Lung (tissue), 17 donors: ENCODE measurements at places on chromosomes 12 and 14. TPM values are rescaled to one million over a fixed set of nuclear protein-coding genes. Genes with fewer than 3 reads are reported as not detected.

- DNase-seq = no peak
Observed at GRCh38 chr14:102185360-102185759, 45.7 kb downstream of the WDR20 start.

- DNase-seq = no peak
Observed at GRCh38 chr12:47912556-47912955, 7.8 kb upstream of the VDR start.

- DNase-seq = no peak
Observed at GRCh38 chr12:113831476-113831875, 134.6 kb downstream of the RBM19 start.

DNA sequence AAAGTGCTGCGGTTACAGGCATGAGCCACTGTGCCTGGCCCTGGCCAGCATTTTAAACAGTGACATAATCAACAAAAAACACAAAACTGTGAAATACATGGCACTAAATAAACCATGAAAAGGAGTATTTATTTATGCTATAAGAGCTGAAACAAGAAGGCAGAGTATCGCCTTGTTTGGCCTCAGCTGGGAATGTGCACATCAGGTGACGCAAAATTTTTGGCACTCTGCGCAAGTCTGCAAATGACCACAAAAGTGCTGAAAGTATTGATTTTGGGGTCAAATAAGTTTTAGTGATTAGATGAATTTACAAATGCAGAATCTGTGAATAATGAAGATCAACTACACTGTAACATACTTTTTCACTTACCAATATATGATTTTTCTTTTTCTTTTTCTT, 36.6 kb upstream of the NFKBIA start:
- no peak for DNase-seq

DNA sequence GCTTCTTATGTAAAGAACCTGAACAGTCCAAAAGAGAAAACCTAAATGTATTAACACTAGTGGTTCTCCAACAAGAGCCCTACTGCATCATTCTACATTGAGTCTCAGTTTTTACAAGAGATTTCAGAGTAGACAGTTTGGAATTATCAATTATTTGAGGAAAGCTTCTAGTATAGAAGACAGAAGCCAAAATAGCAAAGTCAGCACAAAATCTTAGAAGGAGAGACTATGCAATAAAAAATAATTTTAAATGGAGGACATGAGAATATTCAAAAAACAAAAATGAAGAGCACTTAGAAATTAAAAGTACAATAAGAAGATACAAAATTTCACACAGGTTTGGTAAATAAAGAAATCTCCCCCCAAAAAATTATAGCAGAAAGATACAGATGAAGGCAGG, 406.3 kb upstream of the USP15 start:
- DNase-seq = no peak

GRCh38 chr14:72924337-72924736, 1.9 kb upstream of the DCAF4 start:
- peak; percentile 66 for DNase-seq

DNA sequence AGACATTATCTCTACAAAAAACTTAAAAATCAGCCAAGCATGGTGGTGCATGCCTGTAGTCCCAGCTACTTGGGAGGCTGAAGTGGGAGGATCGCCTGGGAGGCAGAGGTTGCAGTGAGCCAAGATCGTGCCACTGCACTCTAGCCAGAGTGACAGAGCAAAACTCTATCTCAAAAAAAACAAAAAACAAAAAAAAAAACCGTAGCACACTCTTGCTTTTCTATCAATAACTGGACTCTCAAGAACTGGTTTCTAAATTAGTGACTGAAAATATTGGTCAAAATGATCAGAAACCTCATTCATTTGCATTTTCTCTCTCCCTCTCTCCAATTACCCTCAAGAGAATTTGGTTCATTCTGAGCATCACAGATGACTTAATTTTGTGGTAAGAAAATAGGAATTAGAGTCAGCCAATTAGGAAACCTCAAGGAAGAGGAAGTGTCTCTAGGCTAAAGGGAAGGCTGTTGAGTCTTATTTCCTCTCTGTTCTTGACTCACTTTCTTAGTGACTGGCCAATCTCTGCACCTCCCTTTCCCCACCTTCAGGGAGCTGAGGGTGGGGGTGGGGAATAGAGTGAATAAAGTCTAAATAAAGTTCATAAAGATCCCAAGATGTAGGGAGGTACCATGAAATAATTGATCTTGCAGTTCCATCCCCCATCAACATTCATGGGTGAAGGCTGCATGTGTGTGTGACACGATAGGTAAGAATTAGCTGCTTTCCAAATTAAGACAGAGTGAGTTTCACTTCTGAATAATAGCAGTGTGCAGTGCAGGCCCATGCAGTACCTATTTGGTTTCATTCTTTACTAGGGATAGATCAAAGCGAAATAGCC, 6.8 kb upstream of the PSMA6 start:
- no peak for DNase-seq

Gene OR4E2
- total RNA-seq = not detected

Gene NFE2
- total RNA-seq = 7.9 TPM

DNA sequence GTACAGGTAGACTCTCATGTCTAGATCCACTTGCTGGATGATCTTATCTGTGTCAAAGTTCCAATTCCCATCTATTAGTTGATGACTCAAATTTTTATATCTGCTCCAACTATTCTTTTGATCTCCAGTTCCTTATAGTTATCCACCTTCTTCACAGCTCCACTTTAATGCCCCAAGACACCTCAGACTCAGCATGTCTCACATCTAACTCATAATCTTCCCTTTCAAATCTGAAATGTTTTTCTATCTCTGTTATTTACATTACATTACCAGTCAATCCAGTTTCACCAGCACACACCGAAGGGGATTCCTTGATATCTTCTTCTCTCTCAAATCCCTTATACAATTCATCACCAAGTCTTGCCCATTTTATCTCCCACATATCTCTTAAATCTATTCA, 3.7 kb upstream of the METAP2 start:
- DNase-seq = no peak

- no peak for DNase-seq
Observed at GRCh38 chr12:118098401-118098800, 5.4 kb downstream of the VSIG10 start.

DNA sequence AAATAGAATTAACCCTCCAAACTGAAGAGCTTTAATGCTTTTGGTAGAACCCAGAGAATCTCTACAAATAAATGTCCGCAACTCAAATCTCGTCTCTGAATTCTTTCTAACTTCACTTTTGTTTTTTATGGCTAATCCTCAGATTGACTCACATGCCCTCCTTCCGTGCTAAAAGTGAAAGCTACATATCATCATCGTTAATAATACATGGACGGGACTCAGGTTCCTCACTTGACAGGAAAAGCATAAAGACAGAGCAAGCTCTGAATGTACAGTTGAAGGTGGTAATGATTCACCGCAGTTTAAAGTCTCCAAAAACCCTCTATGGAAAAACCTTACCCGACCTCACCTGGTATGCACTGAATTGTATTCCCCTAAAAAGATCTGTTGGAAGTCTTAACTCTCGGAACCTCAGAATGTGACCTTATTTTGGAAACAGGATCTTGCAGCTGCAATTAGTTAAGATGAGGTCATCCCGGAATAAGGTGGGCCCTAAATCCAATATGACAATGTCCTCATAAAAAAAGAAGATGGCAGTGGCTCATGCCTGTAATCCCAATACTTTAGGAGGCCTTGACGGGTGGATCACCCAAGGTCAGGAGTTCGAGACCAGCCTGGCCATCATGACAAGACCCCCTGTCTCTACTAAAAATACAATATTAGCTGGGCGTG, 147.4 kb upstream of the FOXN3 start:
- DNase-seq = no peak

GRCh38 chr12:28130625-28131598, 59.3 kb upstream of the CCDC91 start:
- peak; percentile 14 for DNase-seq
